ENCODE measurements at places on chromosomes 1 and 21.
A peak's percentile ranks its signal among the peaks of the same experiment; 100 is the strongest.

DNA sequence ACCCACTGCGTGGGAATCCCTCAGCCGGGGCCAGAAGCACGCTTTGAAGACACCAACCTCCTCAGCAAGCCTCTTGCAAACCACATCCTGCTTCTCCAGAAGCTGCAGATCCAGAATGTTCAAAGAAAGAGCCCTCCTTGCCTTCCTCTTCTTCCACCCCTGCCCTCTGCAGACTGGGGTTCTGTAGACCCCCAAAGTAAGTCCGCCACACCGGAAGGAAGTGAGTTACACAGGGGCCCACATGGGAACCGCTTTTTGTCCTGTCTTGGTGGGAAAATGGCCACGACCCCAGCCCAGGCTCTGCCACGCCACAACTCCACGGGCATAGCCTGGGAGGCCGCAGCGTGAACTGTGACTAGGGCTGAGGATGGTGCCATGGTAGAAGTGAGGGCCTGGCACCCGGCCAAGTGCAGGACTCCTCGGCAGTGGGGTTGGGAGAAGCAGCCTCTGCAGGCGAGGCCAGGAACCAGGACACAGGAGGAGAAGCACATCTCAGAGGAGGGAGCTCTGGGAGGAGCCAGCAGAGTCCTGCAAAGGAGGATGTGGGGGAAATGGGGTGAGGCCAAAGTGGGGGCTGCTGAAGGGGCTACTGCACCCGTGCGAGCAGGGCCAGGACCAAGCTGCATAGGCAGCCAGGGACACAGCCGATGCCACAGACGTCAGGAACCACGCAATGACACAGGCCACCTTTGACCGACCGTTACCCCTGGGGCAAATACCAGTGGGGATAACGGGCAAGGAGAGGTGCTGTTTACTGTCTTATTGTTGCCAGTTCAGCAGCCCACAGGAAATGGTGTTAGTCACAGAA, 30.9 kb downstream of the PDE9A start:
- no peak for DNase-seq

- DNase-seq, result no peak
Measured at GRCh38 chr1:98965394-98965793, 39.3 kb downstream of the PLPPR5 start.

- DNase-seq, result peak; percentile 19
Measured at GRCh38 chr1:15684042-15684461, at the start of gene PLEKHM2. TSS of gene PLEKHM2 (plus strand) at chr1:15684320. CDS start at chr1:15684559, 239 bp downstream.

GRCh38 chr1:224498574-224499170, 64.1 kb upstream of the WDR26 start:
- DNase-seq, result no peak

GRCh38 chr21:26888256-26888655, 43.0 kb upstream of the ADAMTS1 start:
- no peak for DNase-seq
